ENCODE measurements at places on chromosomes 7 and 10.

GRCh38 chr7:77223261-77223660 is 23.6 kb upstream of the FGL2 start:
- no peak for DNase-seq

- DNase-seq = no peak
These were observed 82.2 kb downstream of the RAB11FIP2 start for GRCh38 chr10:117964536-117964935.

DNA sequence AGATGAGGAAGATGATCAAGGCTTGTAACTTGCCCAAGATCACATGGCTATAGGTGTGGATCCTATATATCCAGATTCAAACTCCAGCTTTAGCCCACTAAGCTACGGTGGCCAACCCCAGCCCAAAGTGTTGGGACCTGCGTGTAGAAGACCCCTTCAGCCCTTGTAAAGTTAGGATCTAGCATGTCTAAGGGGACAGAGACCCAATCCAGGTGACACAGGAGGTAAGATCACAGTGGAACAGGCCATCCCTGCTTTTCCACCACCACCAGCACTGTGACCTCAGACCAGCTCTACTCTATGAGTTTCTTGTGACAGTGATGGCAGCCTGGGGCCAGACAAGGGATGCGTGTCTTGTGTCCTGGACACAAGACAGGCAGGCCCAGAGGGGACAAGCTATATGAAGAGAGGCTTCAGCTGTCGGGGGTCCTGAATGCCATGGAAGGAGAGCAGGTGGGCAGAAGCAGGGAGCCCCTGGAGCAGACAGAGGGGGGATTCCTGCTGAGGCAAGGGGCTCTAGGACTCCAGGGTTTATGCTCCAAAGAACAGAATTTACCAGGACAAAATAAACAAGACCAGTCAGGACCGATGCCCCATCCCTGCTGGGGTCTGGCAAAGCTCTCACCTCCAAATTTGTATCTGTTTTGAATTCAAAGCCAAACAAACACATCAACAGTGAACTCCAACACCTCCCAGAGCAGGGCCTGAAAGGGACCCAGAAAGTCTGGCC is 10.4 kb downstream of the GPRIN2 start:
- no peak for DNase-seq

- DNase-seq = peak; percentile 64
These were observed 104.9 kb upstream of the FAM180A start for GRCh38 chr7:135853499-135853898.

- DNase-seq = no peak
These were observed 107.2 kb upstream of the INHBA start for GRCh38 chr7:41809940-41810576.

DNA sequence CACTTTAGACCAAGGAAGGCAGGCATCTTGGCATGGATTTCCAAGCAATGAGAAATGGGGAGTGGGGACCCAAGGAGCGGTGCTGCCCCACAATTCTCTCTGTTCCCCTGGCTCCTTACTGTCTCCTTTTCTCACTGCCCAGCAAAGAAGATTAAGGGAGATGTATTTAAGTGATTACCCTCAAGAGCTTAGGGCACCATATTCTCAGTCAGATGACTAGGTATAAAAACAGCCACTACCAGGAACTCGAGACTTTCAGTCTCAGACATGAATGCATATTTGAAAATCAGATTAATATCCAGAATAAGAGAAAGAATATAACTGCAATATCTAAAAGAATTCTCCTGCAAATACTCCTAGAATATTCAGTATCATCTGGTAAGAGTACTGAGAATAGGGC is at the start of gene ABLIM1:
Gene ABLIM1, minus strand, starts transcription at position 101 of the 400 bp plus-strand sequence. Its CDS starts 75 bp downstream, at position 26.
- DNase-seq = no peak

DNA sequence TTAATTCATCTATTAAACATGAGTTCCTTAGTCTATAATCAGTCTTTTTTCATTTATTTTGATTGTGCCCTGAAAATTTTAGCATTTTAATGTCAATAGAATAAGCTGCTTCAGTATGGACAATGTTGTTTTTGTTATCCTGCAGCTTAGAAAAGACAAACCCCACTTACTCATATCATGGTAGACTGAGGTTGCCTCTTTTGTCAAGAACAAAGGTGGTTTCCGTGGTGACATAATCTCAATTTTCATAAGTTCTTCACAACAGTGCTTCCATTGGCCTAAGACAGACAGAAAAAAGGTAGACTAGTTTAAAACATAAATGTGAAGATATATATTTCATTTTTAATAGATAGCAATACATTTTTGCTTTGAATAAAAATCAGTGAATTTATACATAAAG is 69.1 kb downstream of the RTKN2 start:
- no peak for DNase-seq

- no peak for DNase-seq
These were observed 40.0 kb upstream of the PFKFB3 start for GRCh38 chr10:6162589-6163356.

DNA sequence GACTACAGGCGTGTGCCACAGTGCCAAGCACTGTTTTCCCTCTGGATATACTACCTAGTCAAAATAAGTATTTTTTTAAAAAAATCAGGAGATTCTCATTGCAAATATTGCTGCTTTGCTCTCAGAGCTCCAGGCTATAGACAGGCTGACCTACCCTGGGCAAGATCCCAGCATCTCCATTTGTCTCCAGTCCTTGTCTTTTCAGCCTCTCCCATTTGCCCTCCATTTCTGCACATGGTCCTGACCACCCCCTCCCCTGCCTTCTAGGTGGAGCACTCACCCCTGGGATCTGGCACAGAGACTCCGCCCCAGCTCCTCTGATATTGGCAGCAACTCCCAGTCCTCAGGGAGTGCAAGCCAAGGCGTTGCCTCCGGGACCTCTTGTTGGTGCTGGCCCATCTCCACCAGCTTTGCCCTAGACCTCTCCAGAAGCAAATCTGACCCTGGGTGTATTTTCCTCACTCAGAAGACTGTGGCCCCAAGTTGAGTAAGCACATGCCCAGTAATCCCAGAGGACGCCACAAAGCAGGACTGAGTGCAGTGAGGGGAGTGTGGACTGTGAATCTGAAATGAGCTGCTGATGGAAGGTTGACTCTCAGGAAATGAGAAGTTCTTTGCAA is 120.6 kb downstream of the MTPAP start:
- DNase-seq = no peak

DNA sequence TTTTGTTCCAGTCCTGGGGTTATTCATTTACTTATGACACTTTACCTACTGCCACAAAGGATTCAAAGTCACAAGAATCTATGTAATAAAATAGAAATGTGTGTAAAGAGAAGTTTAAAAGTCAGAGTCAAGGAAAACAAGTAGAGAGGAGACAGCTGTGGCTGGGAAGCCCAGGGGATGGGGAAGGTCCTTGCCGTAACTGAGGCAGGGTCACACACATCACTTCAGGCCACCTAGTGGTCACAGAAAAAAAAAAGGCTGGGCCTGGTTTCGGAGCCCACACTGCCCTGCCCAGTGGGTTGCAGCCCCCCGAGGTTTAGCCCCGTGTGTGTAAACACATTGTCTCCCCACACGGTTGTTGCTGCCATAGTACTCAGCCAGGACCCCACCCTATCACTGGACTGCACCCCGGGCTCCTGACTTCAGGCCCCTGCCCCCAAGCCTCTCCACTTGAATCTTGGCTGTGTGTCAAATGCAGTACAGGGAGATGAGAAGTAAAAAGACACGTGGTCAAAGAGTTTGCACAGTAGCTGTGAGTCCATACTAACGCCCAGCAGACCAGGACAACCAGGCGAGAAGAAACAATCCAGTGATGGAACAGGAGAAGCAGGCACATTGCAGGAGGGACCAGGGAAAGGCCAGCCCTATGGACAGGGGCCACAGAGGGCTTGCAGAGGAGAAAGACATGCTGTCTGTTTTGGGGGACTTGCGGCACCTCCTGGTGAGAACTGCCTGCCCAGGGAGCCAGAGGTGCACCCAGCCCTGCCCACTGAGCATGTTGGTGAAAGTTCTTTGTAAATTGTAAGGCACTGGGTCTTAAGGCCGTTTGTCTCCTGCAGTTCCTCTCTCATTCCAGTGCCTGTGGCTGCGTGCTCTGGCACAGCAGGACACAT is 91.4 kb upstream of the MACROH2A2 start:
- no peak for DNase-seq

DNA sequence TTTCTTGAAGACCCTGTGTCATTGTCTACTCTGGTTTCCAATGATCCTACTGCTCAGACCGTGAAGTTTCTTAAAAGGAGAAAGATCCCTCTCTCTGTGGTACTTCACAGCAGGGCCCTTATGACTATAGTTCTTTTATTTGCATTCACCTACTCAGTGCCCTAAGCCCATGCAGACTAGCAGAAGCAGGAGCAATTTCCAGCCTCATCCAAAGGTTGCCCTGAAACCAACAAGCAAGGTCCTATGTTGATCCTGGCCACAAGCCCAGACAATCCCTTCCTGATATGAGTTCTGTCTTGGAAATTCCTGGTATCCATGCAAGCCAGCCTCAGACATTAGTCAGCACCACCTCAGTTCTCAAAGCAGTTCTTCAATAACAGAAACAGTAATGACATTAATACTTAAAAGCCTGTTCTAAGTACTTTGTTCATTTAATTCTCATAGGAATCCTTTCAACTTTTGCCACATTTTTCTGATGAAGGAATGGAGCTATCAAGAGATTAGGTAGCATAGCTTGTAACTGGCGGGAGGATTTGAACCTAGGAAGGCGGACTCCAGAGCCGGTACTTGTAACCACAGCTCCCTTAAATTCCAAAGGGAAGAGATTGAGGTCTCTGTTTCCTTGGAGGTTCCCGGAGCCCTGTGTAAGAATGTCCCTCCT is 58.1 kb upstream of the ST8SIA6 start:
- DNase-seq = peak; percentile 87

DNA sequence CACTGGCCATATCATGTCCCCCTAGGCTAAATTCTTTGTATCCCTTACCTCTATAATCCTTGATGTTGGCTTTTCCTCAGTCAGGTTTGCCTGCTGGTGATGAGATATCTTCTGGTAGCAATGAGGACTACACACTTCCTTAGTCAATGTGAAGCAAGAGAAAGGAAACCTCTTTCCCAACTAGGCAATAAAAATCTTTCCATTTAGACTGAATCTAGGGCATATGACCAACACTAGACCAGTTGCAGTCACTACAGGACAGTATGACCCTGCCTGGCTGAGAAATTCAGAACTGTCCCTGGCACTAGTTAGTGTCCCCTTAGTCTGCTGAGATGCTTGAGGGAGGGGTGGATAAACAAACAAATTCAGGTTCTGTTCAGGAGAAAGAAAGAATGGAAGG is 142.6 kb downstream of the RNLS start:
- no peak for DNase-seq

- no peak for DNase-seq
These were observed 221.0 kb upstream of the FZD1 start for GRCh38 chr7:91043186-91043585.

GRCh38 chr10:97464226-97464625 is 18.3 kb downstream of the ZDHHC16 start:
- no peak for DNase-seq

DNA sequence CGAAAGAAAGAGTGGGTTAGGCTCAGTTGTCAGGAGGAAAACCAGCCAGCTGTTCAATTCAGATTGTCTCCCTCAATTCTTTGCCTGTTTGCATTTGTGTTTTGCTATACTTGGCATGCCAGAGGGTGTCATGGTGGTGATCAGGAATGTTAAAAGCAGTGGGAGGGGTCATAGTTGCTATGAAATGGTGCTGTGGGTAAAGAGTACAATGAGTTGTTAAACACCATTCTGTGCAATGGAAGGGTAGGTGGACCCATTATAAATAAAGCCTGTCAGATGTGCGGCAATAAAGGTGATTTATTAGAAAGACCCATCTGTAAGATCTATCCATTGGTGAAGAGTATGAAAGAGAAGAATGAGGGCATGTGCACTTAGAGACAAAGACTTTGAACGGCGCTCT is 82.2 kb downstream of the MRPL32 start:
- DNase-seq = no peak

DNA sequence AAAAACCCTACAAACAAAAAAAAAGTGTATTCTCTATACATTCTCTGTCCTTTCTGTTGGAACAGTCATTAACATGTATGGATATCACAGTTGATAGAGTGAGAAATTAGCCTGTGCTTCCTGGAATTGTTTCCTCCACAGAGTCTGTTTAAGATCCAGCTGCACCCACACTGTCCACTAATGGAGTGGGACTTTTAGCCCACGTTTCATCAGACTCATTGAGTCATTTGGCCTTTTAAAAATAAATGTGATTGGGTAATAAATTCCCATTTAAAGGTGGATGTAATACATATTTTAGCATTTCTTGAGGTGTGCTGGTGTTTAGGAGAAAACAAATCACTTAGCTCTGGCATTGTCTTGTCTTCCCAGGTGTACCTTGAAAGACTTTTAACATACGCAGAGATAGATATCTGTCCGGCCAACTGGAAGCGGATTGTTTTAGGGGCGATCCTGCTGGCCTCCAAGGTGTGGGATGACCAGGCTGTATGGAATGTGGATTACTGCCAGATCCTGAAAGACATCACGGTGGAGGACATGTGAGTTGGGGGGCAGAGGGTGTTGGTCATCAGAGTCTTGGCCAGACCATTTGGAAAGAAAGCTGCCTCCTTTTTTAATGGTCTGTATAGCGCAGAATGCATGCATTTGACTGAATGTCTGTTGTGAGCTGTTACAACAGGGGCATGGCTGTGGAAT is 52.3 kb upstream of the GJD4 start:
- DNase-seq = no peak

GRCh38 chr10:71312811-71313789 is 6.0 kb upstream of the SLC29A3 start:
- peak; percentile 36 for DNase-seq

- no peak for DNase-seq
These were observed 135.7 kb downstream of the AVL9 start for GRCh38 chr7:32631021-32631420.

DNA sequence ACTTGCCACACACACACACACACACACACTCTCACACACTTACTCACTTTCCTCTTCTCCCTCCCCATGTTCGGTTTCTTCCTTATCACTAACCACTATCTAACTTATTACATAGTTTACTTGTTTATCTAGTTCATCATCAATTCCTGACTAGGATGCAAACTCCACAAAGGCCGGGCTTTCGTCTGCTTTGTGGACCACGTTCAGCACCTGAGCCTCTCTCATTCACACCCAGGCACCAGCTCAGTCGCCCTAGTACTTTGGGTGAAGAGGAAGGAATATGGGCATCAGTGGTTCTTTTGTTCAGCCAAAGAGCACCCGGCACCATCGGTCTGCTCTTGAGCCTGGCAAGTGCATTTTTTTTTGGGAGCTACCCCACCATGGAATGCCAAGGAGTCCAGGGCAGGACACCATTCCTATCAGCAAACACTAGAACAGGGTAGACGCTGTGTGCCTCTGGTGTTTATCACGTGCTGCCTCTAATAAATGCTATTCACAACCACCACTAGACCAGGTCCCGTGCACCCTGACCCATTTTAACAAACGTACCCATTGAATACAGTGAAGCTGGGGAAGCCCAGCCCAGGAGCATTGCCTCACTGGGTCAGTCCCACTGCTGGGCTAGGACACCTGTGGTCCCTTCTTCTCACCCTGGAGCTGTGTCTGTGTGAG is 2.2 kb downstream of the C10orf67 start:
- no peak for DNase-seq

GRCh38 chr7:51644216-51644615 is 327.6 kb upstream of the COBL start:
- no peak for DNase-seq
